Naive thymus-derived CD4-positive, alpha-beta T cell (primary cell): ENCODE measurements at places on chromosomes 16 and 17.

- DNase-seq, result no peak
These were observed 102.6 kb downstream of the SDR42E1 start for GRCh38 chr16:81908466-81909262.

DNA sequence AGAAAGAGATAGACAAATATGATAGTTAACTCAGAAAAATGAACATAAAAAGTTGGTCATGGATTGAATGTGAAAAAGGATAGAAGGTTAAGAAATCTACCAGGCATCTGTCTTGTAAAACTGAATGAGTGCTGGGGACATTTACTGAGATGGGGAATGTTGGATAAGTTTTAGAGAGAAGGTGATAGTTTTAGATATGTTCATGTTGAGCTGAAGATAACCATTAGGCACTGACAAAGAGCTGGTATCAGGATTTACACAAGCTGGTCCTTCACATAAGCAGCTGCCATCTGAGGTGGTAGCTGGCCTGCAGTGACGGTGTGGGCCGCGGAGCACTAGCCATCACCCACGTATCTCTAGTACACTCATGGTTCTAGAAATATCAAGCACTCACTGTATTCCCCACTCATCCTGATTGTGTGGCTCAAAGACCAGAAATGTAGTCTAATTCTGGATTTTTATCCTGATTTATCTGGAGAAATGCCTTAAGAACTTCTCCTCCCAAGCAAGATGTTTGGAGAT, 194.4 kb upstream of the KCNJ16 start:
- DNase-seq, result no peak

DNA sequence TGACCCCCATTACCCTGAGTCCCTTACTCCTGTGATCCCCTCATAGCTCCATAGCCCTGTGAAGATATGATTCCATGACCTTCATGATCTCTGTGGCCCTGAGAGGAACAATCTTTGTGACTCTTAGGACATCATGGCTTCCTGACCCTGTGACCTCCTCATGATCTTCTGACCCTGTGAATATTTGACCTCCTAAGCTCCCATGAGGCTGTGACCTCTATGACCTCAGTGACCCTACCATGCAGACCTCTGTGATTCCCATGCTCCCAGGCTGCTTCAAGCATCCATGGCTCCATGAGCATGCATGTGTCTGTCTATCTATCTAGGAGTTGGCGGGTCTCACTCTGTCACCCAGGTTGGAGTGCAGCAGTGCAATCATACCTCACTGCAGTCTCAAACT, 12.1 kb downstream of the RIPOR1 start:
- DNase-seq, result no peak

GRCh38 chr17:41915566-41915965, 3.2 kb downstream of the ACLY start:
- no peak for DNase-seq

- DNase-seq, result no peak
These were observed 74.6 kb downstream of the CMC2 start for GRCh38 chr16:80931801-80932707.

DNA sequence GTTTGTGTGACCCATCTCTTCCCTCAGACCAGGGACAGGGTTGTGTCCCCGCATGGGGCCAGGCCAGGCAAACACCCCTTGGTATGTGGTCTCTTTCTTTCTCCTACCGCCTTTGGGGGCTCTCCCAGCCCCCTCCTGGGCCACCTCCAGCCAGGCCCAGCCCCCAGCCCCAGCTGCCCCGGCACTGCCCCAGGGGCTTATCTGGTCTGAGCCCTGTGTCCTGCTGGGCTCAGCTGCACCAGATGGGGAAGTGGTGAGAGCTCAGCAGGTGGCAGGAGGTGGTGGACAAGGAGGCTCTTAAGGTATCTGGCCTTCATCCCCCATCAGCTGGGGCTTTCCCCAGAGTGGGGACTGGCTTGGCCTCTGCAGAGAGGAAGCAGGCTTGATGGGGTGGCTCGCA, 8.7 kb downstream of the ADAM11 start:
- DNase-seq, result no peak

DNA sequence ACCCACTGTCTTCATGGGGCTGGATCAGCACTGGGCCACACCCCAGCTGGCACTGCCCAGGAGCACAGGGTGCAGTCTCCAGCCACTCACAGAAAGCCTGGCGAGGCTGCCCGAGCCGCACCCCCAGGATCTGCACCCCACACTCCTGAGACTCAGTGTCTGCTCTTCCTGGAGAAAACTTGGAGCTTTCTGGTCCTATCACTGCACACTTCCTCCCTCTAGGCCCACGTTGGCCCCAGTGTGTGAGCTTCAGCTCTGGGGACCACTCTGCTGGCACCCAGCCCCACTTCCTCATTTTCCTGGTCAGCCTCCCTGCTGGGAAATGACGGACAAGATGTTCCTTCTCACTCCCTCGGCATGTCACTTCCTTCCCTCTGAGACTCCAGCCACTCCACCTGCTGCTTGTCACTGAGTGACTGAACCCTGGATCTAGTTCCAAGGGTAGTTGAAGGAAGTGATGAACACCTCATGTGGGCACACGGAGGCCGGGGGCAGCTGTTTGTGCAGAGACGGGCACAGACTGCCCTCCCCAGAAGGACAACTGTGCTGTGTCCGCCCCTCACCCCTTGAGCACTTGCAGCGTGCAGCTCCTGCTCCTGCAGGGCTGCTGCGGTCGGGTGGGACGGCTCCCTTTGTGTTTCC, 29.0 kb downstream of the ZC3H18 start:
- no peak for DNase-seq
